ENCODE measurements at places on chromosomes 2 and 18.

DNA sequence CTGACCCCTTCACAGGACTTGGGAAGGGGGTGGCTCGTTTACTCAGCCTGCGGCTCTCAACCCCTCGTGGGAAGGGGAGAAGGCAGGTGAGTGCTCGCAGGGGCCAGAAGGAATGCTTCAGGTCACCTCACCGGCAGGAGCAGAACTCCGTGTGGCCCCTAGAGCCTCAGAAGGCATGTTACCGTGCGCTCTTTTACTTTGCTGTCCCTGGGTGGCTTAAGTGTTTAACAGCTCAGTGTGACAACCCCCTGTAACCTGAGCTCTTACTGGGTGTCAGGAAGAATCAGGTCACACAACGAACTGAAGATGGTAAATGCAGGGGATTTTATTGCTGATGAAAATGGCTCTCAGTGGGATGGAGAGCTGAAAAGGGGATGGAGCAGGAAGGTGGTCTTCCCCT is 1235.4 kb downstream of the LRP1B start:
- DNase-seq, result no peak

DNA sequence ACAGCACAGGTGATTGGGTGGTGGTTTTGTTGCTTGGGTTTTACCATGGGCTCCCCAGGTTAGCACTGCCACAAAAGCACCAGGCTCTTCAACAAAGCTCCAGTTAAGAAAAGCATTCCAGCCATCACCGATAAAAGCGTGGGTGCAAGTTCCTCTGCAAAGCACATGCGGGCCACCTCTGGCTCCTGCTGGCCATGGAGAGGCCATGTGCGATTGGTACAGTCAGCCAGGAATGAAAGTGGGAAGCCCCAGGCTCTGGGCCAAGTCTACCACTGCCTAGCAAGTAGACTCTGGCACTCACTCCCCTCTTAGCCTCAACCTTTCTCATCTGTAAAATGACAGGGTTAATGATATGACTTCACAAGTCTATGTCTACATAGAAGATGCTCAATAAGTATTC is 36.0 kb downstream of the BCL11A start:
- no peak for DNase-seq

- DNase-seq, result no peak
Observed at GRCh38 chr2:120182019-120182560, 41.1 kb downstream of the TMEM185B start.

- no peak for DNase-seq
Observed at GRCh38 chr2:142048581-142048980, 82.2 kb downstream of the LRP1B start.

- DNase-seq, result no peak
Observed at GRCh38 chr2:16482460-16482859, 183.2 kb downstream of the CYRIA start.

- no peak for DNase-seq
Observed at GRCh38 chr2:65227020-65227455, 593 bp upstream of the ACTR2 start.
